ENCODE measurements at places on chromosomes 1 and 21.
A peak's percentile ranks its signal among the peaks of the same experiment; 100 is the strongest.

DNA sequence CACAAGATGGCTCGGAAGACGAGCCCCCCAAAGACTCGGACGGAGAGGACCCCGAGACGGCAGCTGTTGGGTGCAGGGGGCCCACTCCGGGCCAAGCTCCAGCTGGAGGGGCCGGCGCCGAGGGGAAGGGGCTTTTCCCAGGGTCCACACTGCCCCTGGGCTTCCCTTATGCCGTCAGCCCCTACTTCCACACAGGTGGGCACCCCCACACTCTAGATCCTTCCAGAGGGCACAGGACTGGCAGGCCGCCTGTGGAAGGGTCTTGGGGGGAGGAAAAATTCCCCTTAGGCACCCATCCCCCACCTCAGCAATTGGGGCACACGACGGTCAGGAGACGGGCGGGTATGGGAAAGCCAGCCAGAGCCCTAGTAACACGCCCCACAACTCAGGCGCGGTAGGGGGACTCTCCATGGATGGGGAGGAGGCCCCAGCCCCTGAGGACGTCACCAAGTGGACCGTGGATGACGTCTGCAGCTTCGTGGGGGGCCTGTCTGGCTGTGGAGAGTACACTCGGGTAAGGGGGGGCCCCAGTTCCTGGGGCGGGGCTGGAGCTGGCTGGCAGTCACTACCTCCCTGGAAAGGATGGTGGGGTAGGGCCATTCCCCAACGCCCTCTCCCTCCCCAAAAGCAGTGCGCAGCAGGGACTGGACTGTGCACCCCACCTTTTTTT lies 16.1 kb downstream of the NOC2L start:
- DNase-seq, result no peak

DNA sequence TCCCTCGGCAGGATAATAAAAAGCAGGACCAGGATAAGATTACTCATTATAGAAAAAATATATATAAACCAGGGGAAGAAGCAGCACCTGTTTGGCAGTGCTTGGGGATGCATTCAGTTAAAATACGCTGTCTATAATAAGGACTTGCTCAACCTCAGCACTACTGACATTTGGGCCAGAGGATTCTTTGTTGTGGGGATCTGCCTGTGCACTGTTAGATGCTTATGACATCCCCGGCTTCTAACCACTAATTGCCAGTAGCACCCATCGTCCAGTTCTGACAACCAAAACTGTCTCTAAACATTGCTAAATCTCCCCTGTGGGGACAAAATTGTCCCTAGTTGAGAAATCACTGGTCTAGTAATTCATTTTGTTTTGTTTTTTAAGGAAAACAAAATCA lies 242.1 kb downstream of the SLC45A1 start:
- DNase-seq, result peak; percentile 27

GRCh38 chr1:2174348-2175054 lies 20.1 kb downstream of the FAAP20 start:
- DNase-seq, result peak; percentile 26

- no peak for DNase-seq
Measured at GRCh38 chr1:200794506-200795065, 55.9 kb downstream of the CAMSAP2 start.

GRCh38 chr1:236067854-236068454 lies 3.1 kb upstream of the NID1 start:
- no peak for DNase-seq

Data from GF-D8 (cell line).